ENCODE measurements at places on chromosomes 1 and 21.
A peak's percentile ranks its signal among the peaks of the same experiment; 100 is the strongest.

DNA sequence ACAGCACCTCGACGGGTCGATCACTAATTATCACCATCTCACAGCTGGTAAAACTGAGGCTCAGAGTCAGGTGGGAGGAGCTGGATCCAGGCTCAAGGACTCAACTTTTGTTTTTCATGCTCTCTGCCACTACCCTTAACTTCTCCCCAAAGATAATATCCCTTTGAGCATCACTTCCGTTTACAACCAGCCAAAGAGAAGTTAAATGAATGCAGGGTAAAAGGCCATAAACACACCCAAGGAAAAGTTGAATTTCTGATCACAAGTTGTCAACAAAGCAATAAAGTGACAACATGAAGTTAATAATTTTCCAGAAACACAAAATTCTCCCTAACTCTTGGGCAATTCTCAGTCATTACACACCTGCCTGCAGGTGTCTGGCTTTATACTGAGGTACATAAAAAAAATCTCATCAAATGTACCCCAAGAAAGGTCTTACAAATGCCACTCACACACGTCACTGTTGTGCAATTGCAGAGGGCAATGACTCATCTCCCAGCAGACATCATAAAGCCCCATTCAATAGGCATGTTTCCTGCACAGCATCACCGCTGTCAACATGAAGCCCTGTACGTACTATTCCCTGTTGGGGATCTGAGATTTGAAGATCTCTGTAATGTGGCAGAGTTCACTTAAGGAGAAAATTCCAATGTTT, 3.4 kb downstream of the OR2T11 start:
- DNase-seq = no peak

- no peak for DNase-seq
These were observed 1.2 kb upstream of the HIVEP3 start for GRCh38 chr1:41919764-41920397.

DNA sequence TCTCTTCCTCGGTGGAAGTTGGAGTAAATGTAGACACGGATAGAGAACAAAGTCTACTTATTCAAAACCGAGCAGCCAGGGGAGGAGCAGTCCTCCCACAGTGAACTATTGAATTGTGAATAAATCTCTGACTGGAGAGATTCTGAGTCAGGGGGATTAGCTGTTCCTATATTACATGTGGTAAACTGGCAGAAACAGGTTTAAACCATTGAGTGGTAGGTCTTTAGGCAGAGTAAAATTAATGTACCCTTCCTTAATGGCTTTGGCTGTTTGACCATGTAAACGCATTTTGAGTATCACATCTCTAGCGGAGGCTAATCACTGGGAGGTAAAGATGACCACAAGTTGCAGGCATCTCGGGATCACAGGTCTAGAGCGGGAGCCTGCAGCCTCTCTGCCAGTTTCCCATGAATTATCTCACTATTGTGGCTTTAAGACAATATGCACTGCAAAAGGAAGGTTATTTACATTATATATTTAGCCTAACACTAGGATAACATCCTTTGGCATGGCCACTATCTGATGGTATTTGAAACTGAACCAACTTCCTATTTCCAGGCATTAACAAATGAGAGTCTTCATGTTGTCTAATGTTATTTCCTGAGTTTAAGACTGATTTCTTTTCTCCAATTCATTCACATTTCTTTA, 7.9 kb upstream of the DISC1 start:
- DNase-seq = no peak

- DNase-seq = peak; percentile 96
These were observed 60.5 kb upstream of the CR2 start for GRCh38 chr1:207393610-207394009.
